ENCODE measurements at places on chromosomes 6 and 20. TPM values are rescaled to one million over a fixed set of nuclear protein-coding genes. Genes with fewer than 3 reads are reported as not detected.

OR12D3 gene
- not detected for total RNA-seq

BPI gene
- 0.12 TPM for total RNA-seq

SPATA2 gene
- 1.5 TPM for total RNA-seq

OTOR gene
- total RNA-seq, result not detected

SDC4 gene
- total RNA-seq, result 48.1 TPM

SLC32A1 gene
- total RNA-seq, result not detected

ZNF512B gene
- 14.5 TPM for total RNA-seq

PACSIN1 gene
- total RNA-seq, result 0.09 TPM

TP53TG5 gene
- total RNA-seq, result not detected

HSD17B8 gene
- 5.7 TPM for total RNA-seq

TDRD6 gene
- not detected for total RNA-seq

EDN1 gene
- total RNA-seq, result 1.4 TPM

HCK gene
- not detected for total RNA-seq

RSPO3 gene
- total RNA-seq, result 1.5 TPM

SCUBE3 gene
- total RNA-seq, result 4.2 TPM

HLA-DPB1 gene
- 7.8 TPM for total RNA-seq

MATN4 gene
- not detected for total RNA-seq

Data from pericardium fibroblast (primary cell).